ENCODE measurements at places on chromosomes 12 and 14.

DNA sequence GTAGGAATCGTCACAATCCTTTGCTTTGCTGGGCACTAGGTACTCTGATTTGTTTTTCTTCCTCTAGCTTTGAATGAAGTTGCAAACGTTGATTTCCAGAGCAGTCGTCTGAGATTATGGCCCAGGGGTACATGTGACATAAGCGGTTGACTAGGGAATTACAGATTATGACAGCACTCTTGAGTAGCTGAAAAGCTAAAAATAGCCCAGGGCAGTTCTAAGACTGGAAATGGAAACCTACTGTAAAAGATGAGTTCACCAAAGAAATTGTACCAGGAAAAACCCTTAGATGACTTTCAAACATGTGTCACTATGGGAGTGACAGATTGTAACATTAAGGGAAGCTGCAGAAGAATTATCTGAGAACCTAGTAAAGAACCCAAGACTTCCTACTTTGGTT, 108.5 kb downstream of the ANO6 start:
- H3K27ac ChIP-seq, result no peak overlapping the region
- no peak for DNase-seq
- H3K4me1 ChIP-seq, result peaks cover 12% of the 10 kb centered on the region
- peaks cover 9% of the 10 kb centered on the region for H3K36me3 ChIP-seq
- H3K27me3 ChIP-seq, result no peaks in the 10 kb centered on the region

GRCh38 chr12:114658002-114658441, 26.0 kb downstream of the TBX3 start:
- H3K27ac ChIP-seq, result no peak overlapping the region
- no peak for DNase-seq
- no peak overlapping the region for H3K4me3 ChIP-seq
- H3K27me3 ChIP-seq, result peaks cover 4% of the 10 kb centered on the region
- no peaks in the 10 kb centered on the region for H3K36me3 ChIP-seq

GRCh38 chr14:33800735-33801163, 150.1 kb downstream of the EGLN3 start:
- H3K27me3 ChIP-seq, result peaks cover 38% of the 10 kb centered on the region
- H3K27ac ChIP-seq, result no peak overlapping the region
- no peak overlapping the region for H3K4me3 ChIP-seq
- H3K36me3 ChIP-seq, result peaks cover 3% of the 10 kb centered on the region
- DNase-seq, result no peak

DNA sequence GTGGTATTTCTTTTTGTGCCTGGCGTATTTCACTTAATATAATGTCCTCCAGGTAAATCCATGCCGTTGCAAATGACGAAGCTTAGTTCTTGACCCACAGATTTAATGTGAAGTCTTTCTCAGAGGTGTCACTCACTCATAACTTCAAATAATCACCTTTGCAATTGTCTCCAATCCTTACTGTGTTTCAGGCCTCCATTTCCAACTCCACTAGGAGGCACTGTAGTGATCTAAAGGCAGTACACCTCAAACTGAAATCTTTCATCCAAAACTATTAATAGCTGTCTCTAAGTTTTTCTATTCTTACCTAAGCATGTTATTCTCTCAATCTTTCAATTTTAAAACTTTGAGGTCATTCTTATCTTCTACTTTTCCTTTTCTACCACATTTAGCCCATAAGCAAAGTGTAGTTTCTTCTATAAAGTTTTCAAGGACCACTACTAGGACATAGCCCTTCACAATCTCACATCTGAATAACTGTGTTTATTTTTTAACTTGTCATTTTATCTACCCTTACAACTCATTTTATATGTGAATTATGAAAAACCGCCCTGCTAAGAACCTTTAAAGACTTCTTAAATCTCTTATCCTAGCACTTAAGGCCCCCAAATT, 25.5 kb upstream of the FBXO34 start:
- peak; percentile 41 for DNase-seq
- no peak overlapping the region for H3K27ac ChIP-seq
- H3K4me3 ChIP-seq, result no peak overlapping the region
- no peaks in the 10 kb centered on the region for H3K36me3 ChIP-seq
- no peaks in the 10 kb centered on the region for H3K4me1 ChIP-seq

- H3K4me3 ChIP-seq, result no peak overlapping the region
- no peaks in the 10 kb centered on the region for H3K4me1 ChIP-seq
- H3K27me3 ChIP-seq, result peaks cover 12% of the 10 kb centered on the region
- H3K27ac ChIP-seq, result no peak overlapping the region
Observed at GRCh38 chr14:60206837-60207533, 41.8 kb upstream of the DHRS7 start.

DNA sequence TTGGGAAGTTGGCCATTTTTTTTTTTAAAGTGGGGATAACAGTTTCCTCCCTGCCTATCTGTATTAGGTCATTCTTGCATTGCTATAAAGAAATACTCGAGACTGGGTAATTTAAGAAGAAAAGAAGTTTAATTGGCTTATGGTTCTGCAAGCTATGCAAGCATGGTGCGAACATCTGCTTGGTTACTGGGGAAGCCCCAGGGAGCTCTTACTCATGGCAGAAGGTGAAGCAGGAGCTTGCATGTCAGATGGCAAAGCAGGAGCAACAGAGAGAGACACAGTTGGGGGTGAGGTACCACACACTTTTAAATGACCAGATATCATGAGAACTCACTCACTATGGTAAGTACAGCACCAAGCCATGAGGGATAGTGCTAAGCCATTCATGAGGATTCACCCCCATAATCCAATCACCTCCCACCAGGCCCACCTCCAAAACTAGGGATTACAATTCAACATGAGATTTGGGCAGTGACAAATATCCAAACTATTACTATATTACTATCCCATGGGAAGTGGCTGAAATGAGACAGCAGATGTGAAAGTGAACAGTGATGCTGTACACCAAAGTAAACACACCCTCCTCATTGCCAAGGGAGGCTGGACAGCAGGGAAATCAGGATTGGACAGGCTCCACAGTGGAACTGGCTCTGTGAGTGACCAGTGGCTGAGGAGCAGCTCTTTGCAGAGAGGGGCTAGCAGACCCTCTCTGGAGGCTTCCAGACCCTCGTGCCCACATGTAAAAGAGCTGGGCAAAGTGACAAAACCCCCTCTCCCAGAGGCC, 40.5 kb downstream of the CRACR2A start:
- DNase-seq, result no peak
- peaks cover 10% of the 10 kb centered on the region for H3K4me1 ChIP-seq
- H3K4me3 ChIP-seq, result no peak overlapping the region
- no peak overlapping the region for H3K27ac ChIP-seq
- no peaks in the 10 kb centered on the region for H3K27me3 ChIP-seq

DNA sequence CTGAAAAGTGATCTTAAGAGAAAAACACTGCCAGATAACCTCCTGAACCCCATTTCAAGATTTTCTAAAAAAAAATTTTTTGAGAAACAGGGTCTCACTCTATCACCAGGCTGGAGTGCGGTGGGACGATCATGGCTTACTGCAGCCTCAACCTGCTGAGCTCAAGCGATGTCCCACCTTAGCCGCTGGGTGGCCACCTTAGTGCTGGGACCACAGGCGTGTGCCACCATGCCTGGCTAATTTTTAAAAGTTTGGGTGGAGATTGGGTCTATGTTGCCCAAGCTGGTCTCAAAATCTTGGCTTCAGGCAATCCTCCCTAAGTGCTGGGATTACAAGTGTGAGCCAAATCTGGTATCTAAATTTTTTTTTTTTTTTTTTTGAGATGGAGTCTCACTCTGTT, 3.4 kb downstream of the PNMA1 start:
- DNase-seq, result no peak
- no peaks in the 10 kb centered on the region for H3K27me3 ChIP-seq
- H3K4me3 ChIP-seq, result peak overlapping the region; percentile 6
- no peak overlapping the region for H3K27ac ChIP-seq

- no peak overlapping the region for H3K27ac ChIP-seq
- no peak overlapping the region for H3K4me3 ChIP-seq
- H3K27me3 ChIP-seq, result no peaks in the 10 kb centered on the region
Observed at GRCh38 chr12:31867292-31867691, 91.9 kb upstream of the RESF1 start.

DNA sequence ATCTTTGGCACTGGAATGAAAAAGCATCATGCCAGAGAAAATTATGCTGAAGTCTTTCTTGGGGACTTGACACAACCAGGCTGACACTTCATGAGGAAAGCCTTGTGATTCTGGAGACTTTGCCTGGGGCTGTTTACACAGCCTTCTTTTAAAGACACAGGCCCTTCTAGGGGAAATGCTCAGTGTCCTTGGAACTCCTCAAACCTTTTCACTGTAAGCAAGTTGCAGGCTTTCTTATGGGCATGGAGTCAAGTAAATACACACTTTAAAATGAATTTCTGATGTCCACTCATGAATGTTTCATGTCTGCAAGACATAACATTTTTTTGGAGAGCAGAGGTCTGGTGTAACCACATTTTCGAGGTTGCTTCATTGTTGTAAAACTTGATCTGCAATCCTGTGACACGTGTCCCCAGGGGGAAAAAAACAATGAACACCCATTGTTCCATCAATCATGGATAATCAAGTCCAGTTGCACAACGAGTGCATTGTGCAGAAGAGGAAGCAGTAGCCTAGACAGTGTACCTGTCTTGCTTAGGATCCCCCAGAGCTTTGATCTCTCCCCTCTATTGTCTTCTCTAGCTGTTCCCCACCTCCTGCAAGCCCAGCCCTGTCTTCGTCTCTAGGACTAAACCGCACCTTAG, 155.1 kb upstream of the PRICKLE1 start:
- no peak overlapping the region for H3K27ac ChIP-seq
- H3K4me1 ChIP-seq, result no peaks in the 10 kb centered on the region
- no peaks in the 10 kb centered on the region for H3K36me3 ChIP-seq
- no peak for DNase-seq
- H3K27me3 ChIP-seq, result no peaks in the 10 kb centered on the region
